ENCODE measurements at places on chromosomes 11 and 22. TPM values are rescaled to one million over a fixed set of nuclear protein-coding genes. Genes with fewer than 3 reads are reported as not detected.

CENATAC gene
- 47.5 TPM for total RNA-seq

POU2AF1 gene
- 1.6 TPM for total RNA-seq

ENDOD1 gene
- 11.8 TPM for total RNA-seq

EHF gene
- not detected for total RNA-seq

OR8G1 gene
- not detected for total RNA-seq

NTM gene
- total RNA-seq = not detected

CDC42EP2 gene
- 0.48 TPM for total RNA-seq

OR52L1 gene
- total RNA-seq = not detected

SERPING1 gene
- total RNA-seq = not detected

IFITM10 gene
- total RNA-seq = 0.68 TPM

FXYD6 gene
- total RNA-seq = not detected

KRTAP5-1 gene
- total RNA-seq = not detected

CPT1B gene
- 59.9 TPM for total RNA-seq

RANGAP1 gene
- 77.6 TPM for total RNA-seq

APOA5 gene
- not detected for total RNA-seq
